ENCODE measurements at places on chromosomes 4 and X.
A peak's percentile ranks its signal among the peaks of the same experiment; 100 is the strongest.

GRCh38 chr4:41528512-41529205, 9.3 kb upstream of the LIMCH1 start:
- no peak for DNase-seq

DNA sequence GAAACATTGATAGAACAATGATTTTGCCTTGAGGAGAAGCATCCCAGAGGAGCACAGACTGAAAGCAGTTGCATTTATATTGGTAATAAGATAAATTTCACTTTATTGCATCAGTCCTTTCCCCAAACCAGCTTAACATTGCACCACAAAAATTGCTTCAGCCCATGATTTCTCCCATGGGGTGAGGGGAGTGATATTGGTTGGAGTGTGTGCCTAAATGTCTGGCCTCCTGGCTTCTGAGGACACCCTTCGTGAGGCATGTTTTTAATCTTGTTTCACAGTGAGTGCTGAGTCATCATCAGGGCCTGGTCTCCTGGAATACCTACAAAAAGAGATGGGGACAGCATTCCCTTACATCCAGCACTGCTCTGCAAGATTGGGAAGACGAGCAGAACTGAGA, 487.9 kb downstream of the C4orf33 start:
- no peak for DNase-seq

DNA sequence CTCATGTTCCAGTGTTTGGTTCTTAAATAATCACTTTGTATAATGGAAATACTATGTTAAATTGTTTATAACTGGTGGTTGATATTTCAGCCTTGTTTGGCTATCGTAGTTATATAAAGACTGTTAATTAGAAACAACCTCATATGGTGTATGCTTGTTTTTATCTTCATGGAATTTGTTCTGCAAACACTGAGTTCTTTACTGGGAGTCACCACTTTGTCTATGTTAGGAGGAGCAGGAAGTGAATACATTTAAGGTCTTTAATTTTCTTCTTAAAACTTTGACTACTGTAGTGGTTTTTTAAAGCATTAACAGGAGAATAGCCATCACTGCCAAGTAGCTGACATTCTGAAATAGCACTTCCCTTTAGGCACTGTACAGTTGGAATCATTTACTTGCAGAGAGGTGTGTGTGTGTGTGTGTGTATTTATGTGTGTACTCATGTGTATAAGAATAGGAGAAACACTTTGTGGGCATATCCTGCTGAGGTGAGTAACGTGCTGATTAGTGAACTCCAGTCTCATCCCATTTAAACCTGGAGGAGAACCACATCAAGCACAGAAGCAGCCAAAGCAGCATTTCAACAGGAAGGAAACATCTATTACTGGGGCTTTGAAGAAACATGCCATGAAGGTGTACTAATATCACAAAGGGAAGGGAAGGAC, 37.8 kb downstream of the TET2 start:
- no peak for DNase-seq

DNA sequence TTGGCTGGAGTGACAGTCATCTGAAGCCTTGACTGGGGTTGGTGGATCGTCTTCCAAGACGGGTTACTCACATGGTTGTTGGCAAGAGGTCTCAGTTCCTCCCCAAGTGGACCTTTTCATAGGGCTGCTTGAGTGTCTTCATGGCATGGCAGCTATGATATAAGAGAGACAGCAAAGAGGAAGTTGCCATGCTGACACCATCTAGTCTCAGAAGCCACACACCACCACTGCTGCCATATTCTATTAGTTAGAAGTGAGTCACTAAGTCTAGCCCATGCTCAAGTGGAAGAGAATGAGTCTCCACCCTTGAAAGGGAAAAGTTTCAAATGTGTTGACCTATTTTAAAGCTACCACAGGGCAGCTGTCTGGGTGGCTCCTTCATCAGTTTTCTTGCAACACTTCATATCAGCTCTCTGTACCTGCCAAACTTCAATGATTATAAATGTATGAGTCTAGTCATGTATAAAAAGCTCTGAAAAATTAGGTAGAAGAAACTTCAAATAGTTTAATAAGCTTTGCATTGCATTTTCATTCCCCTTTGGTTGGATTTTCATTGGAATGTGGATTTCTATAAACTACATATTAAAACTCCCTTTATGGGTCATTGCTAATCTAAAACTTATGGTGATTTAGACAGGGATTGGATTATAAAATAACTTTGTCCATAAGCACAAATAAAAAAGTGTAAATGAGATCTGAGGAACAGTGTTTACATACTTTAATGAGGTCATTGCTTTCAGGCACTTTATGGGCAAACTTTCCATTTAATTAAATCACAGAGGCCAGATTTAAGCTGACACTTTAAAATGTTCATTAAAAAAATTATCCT, 68.0 kb upstream of the ATXN3L start:
- no peak for DNase-seq

- no peak for DNase-seq
Observed at GRCh38 chrX:104195489-104196084, 29.3 kb downstream of the FAM199X start.

DNA sequence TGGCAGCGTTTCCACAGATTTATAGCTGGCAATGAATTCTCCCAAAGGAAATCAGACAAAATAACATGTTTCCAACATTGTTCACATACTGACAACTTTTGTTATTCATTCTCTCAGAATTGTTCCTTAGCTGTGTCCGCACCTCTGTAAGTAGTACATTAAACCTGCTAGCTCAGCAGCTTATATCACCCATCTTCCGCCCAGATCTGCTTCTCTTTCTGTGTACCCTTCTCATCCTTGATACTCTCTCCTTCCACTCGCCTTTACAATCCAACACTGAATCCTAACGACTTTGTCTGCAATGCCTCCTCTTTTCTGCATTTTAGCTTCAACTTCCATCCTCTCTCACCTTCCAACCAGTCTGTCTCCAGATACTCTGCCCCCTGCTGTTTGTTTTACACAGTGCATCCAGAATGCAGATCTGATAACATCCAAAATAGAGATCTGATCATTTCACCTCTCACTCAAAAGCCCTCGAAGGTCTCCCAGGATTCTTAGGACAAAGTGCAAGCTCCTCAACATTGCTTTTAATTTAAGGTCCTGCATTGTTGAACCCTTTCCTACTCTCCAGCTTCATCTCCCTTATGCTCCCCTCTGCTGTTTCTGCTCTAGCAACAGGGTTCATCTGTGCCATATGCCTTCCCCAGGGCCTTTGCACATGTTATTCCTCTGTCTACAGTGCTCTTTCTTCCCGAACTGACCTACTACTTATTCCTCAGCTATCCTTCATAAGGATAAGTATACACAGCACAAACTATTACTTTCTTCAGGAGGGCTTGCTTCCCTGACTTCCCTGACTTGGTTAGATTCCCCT, 67.3 kb upstream of the VBP1 start:
- DNase-seq, result peak; percentile 36

GRCh38 chr4:153292897-153293741, 51.4 kb upstream of the MND1 start:
- no peak for DNase-seq

DNA sequence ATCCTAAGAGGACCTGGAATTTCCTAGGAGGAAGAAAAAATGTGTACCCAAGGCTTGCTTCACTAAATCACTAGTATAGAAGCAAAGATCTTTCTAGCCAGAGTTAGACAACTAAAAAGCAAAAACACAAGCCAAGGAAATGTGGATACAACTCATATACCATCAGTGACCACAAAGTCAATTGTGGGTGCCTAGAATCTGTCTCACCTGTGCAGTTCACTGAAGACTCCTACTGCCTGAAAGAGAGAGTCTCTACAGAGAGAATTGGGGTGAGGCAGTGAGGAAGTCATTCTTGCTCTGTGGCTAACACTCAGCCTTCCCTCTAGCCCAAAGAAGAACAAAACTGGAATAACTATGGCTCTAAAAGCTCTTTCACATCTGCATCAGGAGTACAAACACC, 82.9 kb downstream of the EFHC2 start:
- no peak for DNase-seq

GRCh38 chr4:111296466-111296865, 673.6 kb upstream of the PITX2 start:
- no peak for DNase-seq

GRCh38 chrX:126770179-126770578, 49.4 kb upstream of the PRR32 start:
- peak; percentile 12 for DNase-seq

DNA sequence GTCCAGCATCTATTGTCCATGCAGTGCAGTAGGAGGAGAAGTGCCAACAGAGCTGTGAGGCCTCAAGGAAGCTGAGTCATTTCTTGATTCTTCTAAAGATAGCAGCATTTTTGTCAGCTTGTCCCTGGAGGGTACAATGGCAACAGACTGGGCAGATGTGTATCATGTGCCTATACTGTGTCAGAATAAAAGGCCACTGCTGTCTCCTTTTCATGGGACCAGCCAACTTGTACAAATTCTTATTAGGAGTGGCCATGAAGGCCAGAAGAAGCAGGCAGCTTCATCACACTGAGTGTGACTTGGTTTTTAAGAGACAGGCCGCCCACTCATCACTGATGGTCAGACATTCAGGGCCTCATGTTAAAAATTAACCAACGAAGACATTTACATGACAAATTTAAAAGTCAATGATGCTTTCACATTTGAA, 185.0 kb upstream of the FAM241A start:
- DNase-seq, result no peak
